Stimulated activated CD4-positive, alpha-beta T cell treated with anti-CD3 and anti-CD28 coated beads, Interleukin-12 subunit alpha, Interleukin-12 subunit beta, amount 100 ng/mL, for 48 hours (primary cell): ENCODE measurements at places on chromosomes 11 and 22.

- no peak for DNase-seq
These were observed 33.7 kb upstream of the RAG2 start for GRCh38 chr11:36631774-36632173.

DNA sequence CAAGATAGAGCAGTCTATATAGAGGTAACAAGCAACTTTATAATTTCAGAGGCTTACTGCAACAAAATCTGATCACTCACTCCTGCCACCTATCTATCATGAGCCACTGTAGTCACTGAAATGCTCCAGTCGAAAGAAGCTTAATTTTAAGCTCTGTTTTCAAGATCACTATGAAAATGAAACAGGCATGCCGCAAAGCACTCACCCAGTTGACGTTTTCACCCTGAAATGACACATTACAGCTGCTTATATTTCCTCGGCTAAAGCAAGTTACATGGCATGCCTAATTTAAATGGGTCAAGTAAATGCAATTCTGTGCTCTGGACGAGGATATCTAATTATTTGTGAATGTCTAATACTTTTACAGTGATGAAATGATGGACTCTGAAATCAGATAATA, 616.3 kb downstream of the FAM181B start:
- DNase-seq, result no peak

DNA sequence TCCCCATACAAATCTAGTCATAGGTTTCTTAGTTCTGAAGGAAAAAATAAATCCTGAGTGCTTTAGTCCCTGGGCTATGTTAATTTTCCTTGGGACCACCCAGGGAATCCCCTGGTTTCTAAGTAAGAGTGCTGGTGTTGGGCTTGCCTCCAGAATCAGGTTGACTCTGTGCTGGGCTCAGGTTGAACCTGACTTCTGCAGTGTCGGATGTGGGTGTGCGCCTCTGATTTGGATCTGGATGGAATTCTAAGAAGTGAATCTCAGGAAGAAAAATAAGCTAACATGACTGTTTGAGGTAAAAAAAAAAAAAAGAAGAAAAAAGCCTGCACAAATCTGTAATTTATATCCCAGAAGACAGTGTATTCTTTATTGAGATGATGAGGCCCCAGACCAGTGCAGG, 29.0 kb upstream of the NELL1 start:
- no peak for DNase-seq

GRCh38 chr22:50403701-50404101, 60.6 kb downstream of the PPP6R2 start:
- DNase-seq, result no peak

DNA sequence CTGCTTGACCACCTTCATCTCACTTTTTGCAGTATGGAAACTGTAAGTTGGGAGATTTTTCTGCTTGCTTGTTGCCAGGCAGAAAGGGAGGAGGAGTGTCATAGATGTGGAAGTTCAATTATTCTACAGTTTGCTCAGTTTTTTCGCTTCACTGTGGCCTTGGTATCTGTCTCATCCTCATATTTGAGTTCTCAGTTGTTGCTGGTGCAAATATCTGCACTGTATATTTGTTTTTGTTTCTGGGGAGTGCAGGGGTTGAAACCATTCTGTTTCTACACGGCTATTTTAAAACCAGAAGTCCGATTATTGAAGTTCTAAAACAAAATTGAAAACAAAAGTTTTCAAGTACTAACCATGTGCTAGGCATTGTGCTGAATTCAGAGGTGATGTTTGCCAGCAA, 153.4 kb downstream of the JRKL start:
- DNase-seq, result no peak

GRCh38 chr11:118536726-118537125, 5.7 kb downstream of the TMEM25 start:
- no peak for DNase-seq

DNA sequence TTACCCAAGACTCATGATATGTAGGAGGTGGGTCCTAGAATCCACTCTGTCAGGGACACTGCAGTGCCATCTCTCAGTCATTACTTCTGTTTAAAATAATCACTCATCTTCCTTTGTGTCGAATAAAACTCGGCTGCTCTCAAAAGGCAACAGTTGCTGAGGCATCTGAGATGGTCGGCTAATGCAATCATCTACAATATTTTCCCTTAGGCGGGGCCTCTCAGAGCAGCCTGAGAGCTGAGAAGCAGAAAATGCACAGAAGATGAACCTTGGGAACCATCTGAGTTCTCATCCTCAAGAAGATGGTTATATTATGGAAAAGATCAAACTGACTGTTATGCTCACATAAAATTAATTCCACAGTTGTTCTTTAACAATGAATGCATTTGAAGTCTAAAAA, 1518.2 kb upstream of the TENM4 start:
- no peak for DNase-seq

- DNase-seq, result no peak
These were observed 174.1 kb downstream of the INSC start for GRCh38 chr11:15288863-15289262.

- no peak for DNase-seq
These were observed 679 bp downstream of the B4GAT1 start for GRCh38 chr11:66346476-66347424.

DNA sequence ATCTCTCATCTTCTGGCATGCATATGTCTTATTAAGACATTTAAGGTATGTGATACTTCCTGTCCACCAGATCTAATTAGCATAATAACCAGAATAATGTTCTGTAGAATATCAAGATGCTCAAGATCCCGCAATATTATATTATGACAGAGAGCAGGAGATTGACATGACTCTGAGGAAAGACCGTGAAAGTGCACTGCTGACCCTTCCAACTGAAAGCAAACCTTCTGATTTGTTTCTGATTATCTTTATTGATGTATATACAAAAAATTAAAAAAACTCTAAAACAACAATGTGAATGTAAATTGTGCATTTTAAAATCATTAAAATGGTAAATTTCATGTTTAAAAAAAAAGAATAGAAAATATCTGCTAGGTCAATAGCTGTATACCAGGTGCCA, 184.4 kb upstream of the TMEM45B start:
- DNase-seq, result no peak

GRCh38 chr22:22574361-22574760, 15.3 kb upstream of the PRAME start:
- no peak for DNase-seq

DNA sequence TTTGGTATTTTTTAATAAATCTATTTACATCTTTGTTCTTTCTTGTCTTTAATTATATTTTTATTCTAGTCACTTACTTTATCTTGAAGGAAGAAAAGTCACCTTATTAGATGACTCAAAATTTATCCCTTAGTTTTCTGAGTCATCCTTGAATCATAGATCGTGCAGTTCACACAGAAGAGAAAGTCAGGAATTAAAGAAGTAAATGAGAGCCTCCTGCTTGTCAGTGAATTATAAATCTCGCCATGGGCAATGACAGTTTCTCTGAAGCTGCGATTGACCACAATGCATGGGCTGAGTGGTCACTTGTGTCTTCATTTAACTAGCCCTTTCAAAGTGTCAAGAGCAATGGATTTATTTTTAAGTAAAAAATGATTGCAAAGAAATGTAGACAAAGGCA, 91.2 kb downstream of the LUZP2 start:
- DNase-seq, result no peak
